CD4-positive, CD25-positive, alpha-beta regulatory T cell (primary cell): ENCODE measurements at places on chromosomes 6 and 20.

GRCh38 chr6:15032015-15032414, 213.9 kb upstream of the JARID2 start:
- no peak for DNase-seq

GRCh38 chr6:53811082-53811481, 16.3 kb downstream of the LRRC1 start:
- no peak for DNase-seq

- DNase-seq, result no peak
These were observed 5.6 kb downstream of the PPP1R16B start for GRCh38 chr20:38810926-38811630.

DNA sequence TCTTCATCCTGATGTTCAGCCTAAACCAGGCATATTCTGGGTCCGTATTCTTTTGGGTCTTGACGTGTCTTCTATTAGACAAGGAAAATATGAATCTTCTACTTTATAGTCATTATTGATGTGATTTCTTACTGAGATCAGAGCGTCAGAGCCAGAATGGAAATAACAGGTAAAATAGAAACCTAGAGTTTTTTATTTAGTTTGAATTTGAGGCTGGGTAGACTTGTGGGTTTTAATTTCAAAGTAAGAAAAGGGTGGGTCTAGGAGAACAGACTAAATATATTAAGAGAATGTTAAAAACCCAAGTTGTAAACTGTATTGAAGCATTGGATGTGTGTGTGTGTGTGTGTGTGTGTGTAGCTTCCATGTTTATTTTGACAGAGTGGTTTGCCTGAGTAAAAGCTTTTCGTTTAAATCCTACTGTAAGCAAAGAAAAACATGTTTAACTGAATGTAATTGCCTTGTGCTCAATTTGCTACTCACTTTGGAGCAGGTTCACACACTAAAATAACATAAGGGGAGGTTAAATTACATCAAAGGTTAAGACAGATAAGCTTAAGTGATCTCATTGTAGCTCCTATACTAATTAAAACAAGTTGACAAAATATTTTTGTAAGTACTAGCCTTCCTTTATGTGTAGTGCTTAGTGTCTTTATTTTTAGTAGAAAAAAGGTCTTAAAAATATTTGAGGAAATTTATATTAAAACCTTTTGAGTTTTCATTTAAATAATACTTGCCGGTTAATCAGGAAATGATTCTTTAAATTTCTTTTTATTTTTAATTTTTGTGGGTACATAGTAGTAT, 17.4 kb downstream of the HECA start:
- DNase-seq, result no peak

GRCh38 chr20:40704828-40705227, 15.8 kb upstream of the MAFB start:
- no peak for DNase-seq

DNA sequence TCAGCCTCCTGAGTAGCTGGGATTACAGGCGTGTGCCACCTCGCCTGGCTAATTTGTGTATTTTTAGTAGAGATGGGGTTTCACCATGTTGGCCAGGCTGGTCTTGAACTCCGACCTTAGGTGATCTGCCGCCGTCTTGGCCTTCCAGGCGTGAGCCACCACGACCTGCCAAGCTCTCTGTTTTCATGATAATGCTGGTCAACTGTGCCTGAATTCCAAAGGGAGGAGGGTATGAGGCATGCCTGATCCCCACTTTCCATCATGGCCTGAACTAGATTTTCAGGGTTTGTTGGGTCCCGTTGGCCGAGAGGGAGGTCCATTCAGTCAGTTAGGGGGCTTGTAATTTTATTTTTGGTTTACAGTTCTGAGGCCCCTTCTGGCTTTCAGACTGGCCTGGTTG, 28.0 kb upstream of the ANGPT4 start:
- DNase-seq, result no peak

DNA sequence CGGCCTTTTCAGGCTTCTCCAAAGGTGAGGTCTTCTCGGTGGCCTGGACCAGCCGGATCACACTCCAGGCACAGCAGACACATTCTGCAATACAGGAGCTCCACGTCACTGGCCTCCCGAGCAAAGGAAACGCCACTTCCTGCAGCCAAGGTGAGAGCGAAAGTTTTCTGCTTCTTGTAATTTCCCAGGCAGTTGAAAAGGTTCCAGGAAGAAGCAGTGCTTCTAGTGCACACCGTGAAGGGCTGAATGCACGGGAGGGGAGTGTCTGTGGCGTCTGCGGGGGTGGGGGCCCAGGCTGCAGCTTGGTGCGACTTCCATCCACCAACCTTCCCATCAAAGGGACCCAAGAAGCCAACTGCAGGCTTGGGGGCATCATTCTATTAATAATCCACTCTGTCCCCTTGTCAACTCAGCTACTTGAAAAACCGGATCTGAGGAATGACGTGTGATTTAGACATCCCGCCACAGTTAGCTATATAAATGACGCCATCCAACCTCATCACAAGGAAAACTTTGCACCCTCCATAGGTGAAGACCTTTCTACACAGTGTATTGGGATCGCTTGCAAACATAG, 61.1 kb downstream of the NFATC2 start:
- peak; percentile 70 for DNase-seq

GRCh38 chr6:166760288-166760687, 133.2 kb upstream of the RPS6KA2 start:
- DNase-seq, result peak; percentile 66

GRCh38 chr6:145453376-145453775, 281.9 kb downstream of the EPM2A start:
- no peak for DNase-seq

DNA sequence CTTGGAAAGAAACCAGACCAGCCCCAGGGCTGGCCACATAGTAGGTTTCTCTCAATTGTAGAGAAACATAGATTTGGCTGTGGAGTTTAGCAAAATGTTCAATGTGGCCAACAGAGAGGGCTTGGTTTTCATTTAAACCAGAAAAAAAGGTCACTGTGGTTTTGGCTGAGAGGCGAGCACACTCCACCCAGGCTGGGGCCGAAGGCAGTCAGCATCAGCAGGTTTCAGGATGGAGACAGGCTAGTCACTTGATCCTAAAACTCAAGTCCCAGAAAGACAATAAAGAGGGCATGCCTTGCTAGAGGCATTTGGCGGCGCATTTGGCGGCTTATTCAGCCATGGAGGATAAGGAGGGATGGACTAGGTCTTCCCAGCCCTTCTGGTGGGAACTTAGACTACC, 73.1 kb downstream of the PRND start:
- DNase-seq, result peak; percentile 29

GRCh38 chr6:118709859-118710350, 58.5 kb upstream of the CEP85L start:
- DNase-seq, result peak; percentile 84

DNA sequence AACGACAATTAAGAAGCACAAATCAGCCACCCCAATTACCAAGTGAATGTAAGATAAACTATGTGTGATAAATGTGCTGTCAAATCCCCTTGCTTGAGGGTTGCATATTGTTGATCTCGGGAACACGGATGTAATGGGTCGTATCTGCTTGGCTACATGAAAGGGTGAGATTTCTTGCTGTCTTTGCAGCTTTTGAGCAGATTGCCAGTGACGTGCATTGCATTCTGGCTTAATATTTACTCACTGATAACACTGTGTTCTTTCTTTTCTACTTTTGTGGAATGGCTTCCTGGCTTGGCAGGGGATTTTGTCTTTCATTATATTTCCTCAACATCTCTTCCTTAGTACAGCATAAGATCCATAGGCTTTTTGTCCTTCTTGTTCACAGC, 10.5 kb upstream of the FAM210B start:
- DNase-seq, result no peak

- no peak for DNase-seq
These were observed 89.0 kb upstream of the LYRM2 start for GRCh38 chr6:89727501-89727900.

DNA sequence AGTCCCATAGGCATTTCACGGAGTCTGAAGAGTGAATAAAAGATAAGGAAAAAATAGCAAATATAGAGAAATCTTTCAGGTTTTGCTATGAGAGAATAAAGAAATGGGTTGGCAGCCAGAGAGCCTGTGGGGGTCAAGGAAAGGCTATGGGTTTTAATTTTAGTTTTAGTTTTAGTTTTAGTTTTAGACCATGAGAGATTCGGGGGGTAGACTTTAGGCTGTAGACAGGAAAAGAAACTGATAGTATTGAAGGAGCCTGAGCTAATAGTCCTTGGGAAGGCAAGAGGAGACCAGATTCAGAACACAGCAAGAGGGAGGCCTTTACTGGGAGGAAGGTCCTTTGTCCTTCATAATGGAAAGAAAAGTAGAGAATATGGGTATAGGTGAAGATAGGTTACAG, 19.3 kb downstream of the DOP1A start:
- DNase-seq, result no peak

- DNase-seq, result no peak
These were observed 64.1 kb downstream of the GFOD1 start for GRCh38 chr6:13423252-13423651.

DNA sequence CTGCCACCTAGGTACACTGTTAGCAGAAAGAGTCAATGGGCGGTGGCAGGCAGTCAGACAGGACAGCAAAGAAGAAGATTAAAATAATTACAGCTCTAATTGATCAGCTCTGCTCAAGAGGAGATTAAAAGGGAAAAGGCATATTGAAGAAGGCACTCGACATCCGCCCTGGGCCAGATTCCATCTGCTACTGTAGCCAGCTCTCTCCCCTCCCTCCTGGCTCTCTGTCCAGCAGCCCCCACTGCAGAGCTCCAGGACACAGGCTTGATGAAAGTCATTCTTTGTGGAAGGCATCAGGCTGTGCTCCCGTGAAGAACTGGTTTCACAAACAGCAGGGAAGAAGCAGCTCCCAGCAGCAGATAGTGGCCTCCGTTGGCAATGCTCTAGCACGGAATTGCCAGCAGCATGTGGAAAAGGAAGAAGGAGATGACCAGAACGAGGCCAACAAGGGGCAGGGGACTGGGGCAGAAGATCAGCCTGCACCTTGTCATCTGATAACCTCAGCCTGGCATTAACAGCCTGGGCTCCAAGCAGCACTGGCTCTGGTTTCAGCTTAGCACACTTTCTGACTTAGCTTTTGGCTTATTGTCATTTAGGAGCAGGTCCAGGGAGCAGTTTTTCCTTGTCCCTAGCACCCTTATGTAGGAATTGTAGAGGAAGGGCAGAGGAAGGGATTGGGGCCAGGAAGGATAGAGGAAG, 465.9 kb downstream of the KIF16B start:
- no peak for DNase-seq

GRCh38 chr20:47950124-47950912, 165.0 kb upstream of the SULF2 start:
- no peak for DNase-seq

GRCh38 chr6:7637533-7637932, 47.5 kb downstream of the SNRNP48 start:
- DNase-seq, result no peak

DNA sequence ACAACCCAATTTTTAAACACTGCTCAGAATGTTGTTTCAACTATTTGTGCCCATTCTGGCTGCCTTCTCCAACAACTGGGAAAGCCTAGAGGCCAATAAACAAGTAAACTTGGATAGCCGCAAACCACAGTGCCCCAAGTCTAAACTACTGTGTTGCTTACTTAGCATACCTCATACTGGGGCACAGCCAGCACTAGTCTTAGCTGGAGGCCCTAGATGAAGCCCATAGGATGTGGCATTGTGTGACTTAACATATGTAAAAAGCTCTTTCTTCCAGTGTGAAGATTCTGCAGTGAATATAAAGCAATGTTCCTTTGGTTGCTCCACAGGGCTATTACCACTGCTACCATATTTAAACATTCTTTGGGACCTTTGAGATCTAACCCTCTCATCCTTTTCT, 564.3 kb upstream of the NRSN1 start:
- DNase-seq, result no peak

GRCh38 chr6:33000055-33000454, 9.3 kb downstream of the HLA-DOA start:
- no peak for DNase-seq

- DNase-seq, result no peak
These were observed 69.4 kb upstream of the CLDN20 start for GRCh38 chr6:155194399-155194798.

GRCh38 chr20:41167481-41168253, 30.3 kb downstream of the PLCG1 start:
- no peak for DNase-seq

- no peak for DNase-seq
These were observed 469.1 kb upstream of the IRAK1BP1 start for GRCh38 chr6:78398292-78398691.

- DNase-seq, result no peak
These were observed 27.8 kb upstream of the LGSN start for GRCh38 chr6:63347599-63347998.

- peak; percentile 79 for DNase-seq
These were observed 92.0 kb downstream of the ATXN1 start for GRCh38 chr6:16669227-16669626.

GRCh38 chr6:142088858-142089216, 43.9 kb upstream of the GJE1 start:
- no peak for DNase-seq

- no peak for DNase-seq
These were observed 4.0 kb upstream of the FOXF2 start for GRCh38 chr6:1385129-1386037.

GRCh38 chr6:21972516-21972915, 324.3 kb downstream of the PRL start:
- DNase-seq, result no peak

- no peak for DNase-seq
These were observed 372.7 kb upstream of the SULF2 start for GRCh38 chr20:48158014-48158413.

GRCh38 chr6:43093436-43094289, 17.5 kb downstream of the PTK7 start:
- peak; percentile 32 for DNase-seq

DNA sequence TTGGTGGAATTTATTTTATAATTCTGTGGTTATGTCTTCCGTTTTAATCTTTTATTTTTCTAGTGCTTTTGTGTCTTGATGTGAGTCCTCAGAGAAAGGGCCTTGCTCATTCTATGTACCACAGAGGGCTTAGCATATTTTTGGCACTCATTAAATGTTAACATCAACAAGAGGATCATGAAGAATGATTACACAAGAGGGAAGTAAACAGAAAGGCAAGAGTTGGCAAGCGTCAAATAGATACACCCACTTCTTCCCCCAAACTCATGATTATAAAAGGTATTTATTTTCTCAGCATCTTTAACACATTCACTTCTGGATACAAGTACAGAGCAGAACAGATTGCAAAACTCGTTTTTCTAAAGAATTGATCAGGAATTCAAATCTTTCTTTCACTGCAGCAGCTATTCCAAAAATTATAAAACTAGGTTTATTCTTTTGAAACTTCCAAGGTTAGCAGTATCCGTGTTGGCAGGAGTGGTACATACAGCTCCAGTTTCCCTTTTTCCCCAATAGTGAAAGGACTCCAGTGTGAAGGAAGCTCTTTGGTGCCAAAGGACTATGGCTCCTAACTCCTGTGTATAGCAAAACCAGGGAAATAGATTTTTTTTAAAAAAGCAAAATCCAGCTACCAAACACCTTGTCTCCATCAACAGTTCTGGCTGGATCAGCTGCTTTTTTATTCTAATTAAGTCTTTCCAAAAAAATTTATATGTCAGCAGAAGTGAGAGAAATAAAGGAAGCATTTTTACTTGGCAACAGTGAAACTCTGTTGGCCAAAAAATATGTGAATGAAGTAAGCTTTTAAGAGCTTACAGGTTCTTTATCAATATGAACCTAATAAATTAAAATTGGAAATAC, 221.9 kb downstream of the ADGRG6 start:
- no peak for DNase-seq

GRCh38 chr6:133973109-133973971, 20.3 kb downstream of the TBPL1 start:
- no peak for DNase-seq
